ENCODE measurements at places on chromosomes 4 and X.
A peak's percentile ranks its signal among the peaks of the same experiment; 100 is the strongest.

DNA sequence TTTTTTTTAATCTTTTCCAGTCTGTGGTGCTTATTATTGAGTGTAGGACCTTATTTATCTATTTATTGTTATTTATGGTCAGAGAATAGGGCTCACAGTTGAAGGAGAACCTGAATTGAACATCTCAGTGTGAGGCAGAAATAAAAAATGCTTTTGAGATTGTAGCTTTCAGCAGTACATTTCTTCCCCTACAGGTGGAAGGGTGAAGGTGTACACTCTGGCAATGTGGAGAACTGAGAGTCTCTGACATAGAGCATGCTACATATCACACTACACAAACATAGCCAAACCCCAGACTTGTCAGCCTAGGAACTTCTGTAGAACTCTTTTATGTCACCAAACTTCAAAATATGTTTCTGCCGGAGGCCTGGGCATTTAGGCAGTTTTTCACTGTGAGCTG is 140.2 kb downstream of the STIM2 start:
- no peak for DNase-seq

DNA sequence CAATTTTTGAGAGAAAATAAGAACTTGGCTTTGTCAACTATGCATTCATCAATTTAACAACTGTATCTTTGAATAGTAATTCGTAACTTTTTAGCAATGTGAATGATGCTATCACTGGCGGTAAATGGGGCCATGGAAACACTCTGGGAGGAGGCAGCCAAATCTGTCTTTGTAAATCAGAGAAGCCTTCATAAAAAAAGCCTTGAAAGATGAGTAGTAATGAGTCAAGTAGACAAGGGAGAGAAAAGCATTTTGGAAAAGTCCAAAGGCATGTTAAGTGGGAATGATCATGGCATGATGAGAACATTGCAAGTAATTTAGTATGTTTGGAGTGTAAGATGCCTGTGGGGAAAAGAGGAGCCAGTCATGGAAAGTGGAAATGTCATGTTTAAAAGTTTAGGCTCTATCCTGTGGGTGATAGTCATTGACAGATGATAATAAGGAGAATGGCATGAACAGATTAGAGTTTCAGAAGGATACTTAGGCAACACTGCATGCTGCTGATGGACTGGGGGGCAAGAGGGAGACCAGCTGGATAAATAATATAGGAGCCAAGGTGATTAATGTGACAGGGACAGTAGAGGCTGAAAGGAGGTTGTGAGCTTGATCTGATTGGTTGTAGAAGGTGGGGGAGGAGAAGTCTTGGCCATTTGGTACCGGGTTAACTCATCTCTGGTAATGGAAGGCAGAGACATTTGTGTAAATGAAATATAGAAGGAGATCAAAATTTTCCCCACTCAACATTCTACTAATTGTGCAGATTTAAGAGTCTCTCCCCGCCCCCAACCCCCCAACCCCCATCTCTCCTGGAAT is 16.3 kb downstream of the SPRY1 start:
- DNase-seq = no peak

- no peak for DNase-seq
These were observed 2.9 kb downstream of the EDA start for GRCh38 chrX:69618803-69619202.

GRCh38 chrX:103754401-103754800 is 22.2 kb upstream of the PLP1 start:
- no peak for DNase-seq

DNA sequence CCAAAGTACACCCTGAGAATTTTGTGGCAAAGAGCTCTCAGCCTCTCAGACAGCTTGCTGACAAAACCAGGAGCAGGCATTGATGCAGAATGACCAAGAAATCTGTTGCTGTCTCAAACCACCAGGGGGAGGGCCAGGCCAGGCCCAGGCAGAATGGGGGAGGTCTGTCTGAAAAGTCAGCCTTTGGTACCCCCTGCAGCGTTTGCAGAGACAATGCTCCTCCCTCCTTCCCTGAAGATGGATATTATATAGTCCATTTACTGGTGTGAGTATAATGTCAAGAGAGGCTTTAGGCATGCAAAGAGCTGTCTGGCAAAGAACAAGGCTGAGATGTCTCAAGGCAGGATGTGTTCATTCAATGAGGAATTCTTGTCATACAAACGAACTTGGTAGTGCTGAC is 52.9 kb upstream of the TRPC5OS start:
- peak; percentile 0 for DNase-seq

GRCh38 chr4:79315891-79316290 is 10.0 kb downstream of the NAA11 start:
- no peak for DNase-seq

DNA sequence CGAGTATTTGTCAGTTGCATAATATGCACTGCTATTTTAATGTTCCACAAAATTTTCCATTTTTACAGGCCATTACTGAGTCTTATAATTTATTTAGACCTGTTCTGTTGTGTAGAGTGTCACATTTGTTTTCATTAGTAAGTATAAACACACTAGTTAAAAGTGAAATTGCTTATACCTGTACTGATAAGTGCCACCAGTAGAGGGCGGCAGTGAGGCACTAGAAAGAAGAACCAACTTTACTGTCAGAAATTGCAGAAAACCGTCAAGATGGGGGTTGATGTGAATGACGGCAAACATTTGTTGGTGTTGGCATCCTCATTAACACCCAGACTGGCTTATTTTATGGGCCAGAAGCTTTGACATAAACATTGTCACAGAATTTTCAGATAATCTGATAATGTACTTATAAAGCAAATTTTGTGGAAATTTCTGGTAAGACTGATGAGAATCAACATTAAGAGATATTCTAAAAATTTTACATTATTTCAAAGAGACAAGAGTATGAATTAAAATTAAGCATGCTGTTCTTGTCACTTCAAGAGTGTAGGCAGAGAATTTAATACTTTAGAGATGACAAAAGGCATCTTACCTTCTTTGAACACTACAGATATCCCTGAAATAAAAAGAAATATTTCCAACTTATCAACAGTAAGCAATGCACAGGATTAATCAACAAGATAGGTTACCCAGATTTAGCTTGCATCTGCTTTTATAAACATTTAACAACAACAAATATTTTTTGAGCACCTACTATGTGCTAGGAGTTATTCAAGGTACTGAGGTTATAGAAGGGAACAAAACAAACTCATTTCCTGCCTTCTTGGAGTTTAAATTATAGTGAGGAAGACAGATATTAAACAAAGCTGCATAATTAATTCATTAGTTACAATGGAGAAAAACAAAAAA is 24.9 kb downstream of the ALPK1 start:
- DNase-seq = peak; percentile 65

DNA sequence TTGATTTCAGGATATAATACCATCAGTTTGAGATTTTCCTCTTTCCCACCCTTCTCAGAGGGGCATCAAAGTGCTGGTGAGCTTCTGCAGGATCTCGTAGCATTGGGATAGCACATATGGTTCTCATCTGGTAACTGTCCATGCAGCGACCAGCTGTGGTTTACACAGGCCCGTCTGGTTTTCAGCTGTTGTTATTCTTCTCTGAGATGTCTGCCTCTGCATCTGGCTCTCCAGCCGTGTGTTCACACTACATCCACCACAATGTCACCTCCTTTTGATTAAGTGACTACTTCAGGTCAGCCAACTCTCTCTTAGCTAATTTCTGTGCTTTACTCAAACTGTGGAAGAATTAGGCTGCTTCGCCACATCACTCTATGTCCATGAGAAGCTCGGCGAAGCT is 676.7 kb upstream of the TENM3 start:
- no peak for DNase-seq

GRCh38 chr4:119746951-119747350 is 118.3 kb upstream of the PDE5A start:
- no peak for DNase-seq

DNA sequence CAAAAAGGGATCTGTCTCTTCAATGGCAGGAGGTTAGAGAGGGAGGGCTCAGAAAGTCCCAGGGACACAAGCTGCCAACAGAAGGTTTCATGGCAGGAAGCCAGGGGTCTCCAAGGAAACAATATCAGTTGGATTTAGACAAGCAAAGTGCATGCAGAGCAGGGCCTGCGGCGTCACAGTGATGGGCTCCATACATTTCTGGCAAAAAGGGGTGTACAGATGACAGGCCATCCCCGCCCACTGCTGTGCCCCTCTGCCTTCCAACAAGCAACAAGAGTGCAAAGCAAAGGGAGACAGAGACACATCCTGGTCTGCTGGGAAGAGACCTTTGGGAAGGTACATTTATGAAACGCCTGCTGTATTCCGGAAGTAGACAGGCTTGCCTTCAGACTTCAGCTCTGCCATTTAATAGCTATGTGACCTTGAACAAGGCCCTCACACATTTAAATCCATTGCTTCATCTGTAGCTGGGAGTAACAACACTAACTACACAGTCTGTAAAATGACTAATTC is 121.2 kb downstream of the AFAP1 start:
- DNase-seq = no peak

DNA sequence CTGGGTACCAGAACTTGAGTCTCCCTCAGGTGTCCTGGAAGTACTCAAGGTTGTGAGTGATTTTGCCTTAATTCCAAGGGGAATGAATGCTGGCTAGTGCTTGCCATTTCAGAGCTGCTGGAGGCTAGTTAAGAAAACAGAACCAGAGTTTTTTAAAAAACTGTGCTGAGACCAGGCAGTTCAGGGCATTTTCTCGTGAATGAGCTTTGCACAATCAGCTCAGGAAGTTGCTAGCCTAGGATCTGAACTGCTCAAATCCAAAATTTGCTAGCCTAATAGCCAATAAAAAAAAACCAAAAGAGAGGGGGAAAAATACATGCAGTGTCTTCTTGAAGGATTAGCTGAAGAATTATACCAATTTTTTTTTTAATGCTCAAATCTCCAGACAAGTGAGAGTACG is 292.7 kb downstream of the FBXW7 start:
- no peak for DNase-seq

Measured in erythroblast (primary cell).